H1 (cell line): ENCODE measurements at places on chromosomes 16 and 17. TPM values are rescaled to one million over a fixed set of nuclear protein-coding genes. Genes with fewer than 3 reads are reported as not detected.

The KRTAP4-3 gene
- not detected in 2 replicates for total RNA-seq

The CHD9 gene
- 27.5 and 32.4 TPM in 2 replicates for total RNA-seq

The MILR1 gene
- not detected in 2 replicates for total RNA-seq

The IKZF3 gene
- 0.52 and 0.56 TPM in 2 replicates for total RNA-seq

The OR4D1 gene
- total RNA-seq: 0.32 and 0.33 TPM in 2 replicates

The PRSS22 gene
- 2.7 and 4.4 TPM in 2 replicates for total RNA-seq

The ADCY9 gene
- total RNA-seq: 13.1 and 13.4 TPM in 2 replicates

The GAS7 gene
- 12.2 and 14.5 TPM in 2 replicates for total RNA-seq

The CRYBA1 gene
- not detected in 2 replicates for total RNA-seq

The NHLRC4 gene
- 0.75 and 0.76 TPM in 2 replicates for total RNA-seq

The CPPED1 gene
- 11.2 and 11.5 TPM in 2 replicates for total RNA-seq

The SLC38A8 gene
- not detected in 2 replicates for total RNA-seq

DNA sequence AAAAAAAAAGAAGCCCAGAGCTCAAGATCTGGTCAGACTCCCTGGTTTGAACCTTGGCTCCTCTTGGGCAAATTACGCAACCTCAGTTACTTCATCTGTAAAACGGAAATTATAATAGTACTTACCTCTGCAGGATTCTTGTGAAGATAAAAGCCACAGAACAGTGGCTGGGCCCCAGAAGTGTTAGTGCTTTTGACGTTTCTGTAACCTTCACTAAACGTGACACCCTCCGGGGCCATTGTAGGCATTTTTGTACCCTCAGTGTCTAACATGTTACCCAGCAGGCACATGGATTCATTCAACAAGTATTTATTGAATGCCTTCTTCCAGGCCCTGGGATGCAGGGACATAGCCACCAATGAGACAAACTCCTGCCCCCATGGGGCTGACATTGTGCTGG lies 58.0 kb downstream of the PITPNC1 start:
- H3K4me3 ChIP-seq: no peak overlapping the region
- no peaks in the 10 kb centered on the region for H3K27me3 ChIP-seq
- no peak for DNase-seq
- no peak overlapping the region for H3K27ac ChIP-seq

DNA sequence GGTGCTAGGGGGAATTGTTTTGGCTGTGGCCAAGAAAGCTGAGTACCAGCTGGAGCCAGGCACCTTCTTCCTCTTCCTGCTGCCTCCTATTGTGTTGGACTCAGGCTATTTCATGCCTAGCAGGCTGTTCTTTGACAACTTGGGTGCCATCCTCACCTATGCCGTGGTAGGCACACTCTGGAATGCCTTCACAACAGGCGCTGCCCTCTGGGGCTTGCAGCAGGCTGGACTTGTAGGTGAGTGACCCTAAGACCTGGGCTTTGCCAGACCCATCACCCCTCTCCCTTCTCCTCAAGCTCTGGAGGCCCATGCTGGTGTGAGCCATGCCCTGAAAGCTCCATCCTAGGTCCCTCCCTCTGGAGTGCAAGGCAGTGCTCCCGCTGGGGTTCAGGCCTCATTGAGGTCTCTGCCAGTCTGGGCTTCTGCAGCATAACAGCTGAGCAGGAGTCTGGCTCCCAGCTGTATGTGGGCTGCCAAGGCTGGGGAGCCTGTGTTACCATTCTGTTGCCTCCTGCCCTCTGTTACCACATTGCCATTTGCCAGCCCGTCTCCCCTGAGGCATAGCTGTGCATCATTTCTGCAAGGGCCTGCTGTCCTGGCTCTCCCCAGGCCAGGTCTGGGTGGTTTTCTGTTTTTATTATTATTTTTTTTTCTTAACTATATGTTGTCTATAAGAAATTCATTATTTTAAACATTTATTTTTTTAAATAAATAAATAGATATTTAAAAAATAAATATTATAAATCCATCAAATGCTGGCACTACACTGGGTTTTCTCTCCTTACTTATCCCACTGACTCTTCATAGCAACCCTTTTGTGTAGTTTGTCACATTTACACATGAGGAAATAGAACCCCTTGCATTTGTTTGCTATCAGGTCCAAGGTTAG lies 4.1 kb downstream of the SLC9A5 start:
- H3K4me3 ChIP-seq: no peak overlapping the region
- H3K27ac ChIP-seq: no peak overlapping the region
- H3K4me1 ChIP-seq: peaks cover 13% of the 10 kb centered on the region; the same call in 1 of the 2 replicates
- peaks cover 2% of the 10 kb centered on the region; the same call in 1 of the 2 replicates for H3K36me3 ChIP-seq
- DNase-seq: no peak

DNA sequence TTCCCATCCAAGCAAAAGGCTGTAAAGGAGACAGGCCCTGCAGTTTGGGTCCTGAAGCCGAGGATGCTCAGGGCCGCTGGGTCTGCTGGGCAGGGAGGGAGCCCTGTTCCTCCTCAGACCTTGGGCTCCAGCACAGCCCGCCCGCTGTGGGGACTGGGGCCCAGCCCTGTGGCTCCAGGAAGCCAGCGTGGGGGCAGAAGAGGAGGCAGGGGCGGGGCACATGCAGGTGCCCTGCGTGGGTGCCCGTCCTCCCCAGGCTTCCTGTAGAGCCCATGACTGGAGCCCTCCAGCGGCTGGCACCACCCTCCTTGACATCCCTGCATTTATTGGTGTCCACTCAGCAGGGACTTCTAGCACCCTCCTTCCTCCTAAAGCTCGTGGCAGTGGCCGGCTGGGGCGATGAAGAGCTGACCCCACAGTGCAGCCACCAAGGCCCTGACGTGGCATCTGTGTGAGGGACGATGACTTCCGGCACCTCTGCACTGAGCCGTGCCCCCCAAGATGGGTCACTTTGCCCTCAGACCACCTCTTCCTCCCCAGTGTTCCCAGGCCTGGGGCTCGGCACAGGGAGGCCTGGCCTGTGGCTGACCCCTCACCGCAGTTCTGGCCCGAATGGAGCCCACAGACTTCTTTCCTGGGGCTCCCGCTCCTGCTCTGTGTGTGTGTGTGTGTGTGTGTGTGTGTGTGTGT lies 9.9 kb downstream of the PRSS27 start:
- no peak overlapping the region for H3K4me3 ChIP-seq
- H3K27ac ChIP-seq: no peak overlapping the region
- peaks cover 7% of the 10 kb centered on the region; the same call in 1 of the 2 replicates for H3K36me3 ChIP-seq
- peaks cover 1% of the 10 kb centered on the region; the same call in 1 of the 2 replicates for H3K4me1 ChIP-seq
- no peak for DNase-seq

GRCh38 chr17:37322106-37322505 lies 53.7 kb upstream of the C17orf78 start:
- no peaks in the 10 kb centered on the region for H3K4me1 ChIP-seq
- DNase-seq: no peak
- H3K27ac ChIP-seq: no peak overlapping the region
- H3K27me3 ChIP-seq: no peaks in the 10 kb centered on the region
- peaks cover 12% of the 10 kb centered on the region; the same call in 1 of the 2 replicates for H3K36me3 ChIP-seq

DNA sequence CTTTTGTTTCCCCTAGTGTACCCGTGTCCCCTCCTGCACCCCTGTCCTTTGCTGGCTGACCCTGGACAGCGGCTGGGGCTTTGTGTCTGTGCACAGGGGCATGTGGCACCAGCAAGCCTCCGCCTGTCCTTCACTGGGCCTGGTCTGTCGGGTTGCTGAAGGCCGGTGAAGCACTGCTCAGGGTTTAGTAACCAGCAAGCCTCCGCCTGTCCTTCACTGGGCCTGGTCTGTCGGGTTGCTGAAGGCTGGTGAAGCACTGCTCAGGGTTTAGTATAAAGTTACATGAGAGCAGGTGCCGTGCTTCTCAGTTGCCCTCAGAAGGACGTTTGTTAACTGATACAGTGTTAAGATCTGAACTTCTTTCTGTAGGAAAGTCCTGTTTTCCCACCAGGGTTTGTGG lies 33.8 kb downstream of the DEF8 start:
- H3K36me3 ChIP-seq: peaks cover 43% of the 10 kb centered on the region
- no peaks in the 10 kb centered on the region; the same call in 1 of the 2 replicates for H3K27me3 ChIP-seq
- no peaks in the 10 kb centered on the region for H3K4me1 ChIP-seq
- H3K27ac ChIP-seq: no peak overlapping the region

- H3K36me3 ChIP-seq: no peaks in the 10 kb centered on the region
- peak overlapping the region; percentile 11 for H3K4me3 ChIP-seq
- H3K4me1 ChIP-seq: peaks cover 21% of the 10 kb centered on the region
- no peak overlapping the region for H3K27ac ChIP-seq
- DNase-seq: peak; percentile 67
These were observed 20.2 kb downstream of the CDK5RAP3 start for GRCh38 chr17:47990962-47991731.

GRCh38 chr16:66474750-66475199 lies 47.7 kb downstream of the BEAN1 start:
- no peaks in the 10 kb centered on the region for H3K36me3 ChIP-seq
- H3K4me3 ChIP-seq: no peak overlapping the region
- DNase-seq: peak; percentile 33
- peaks cover 7% of the 10 kb centered on the region; the same call in 1 of the 2 replicates for H3K4me1 ChIP-seq

- no peaks in the 10 kb centered on the region for H3K27me3 ChIP-seq
- no peak for DNase-seq
- no peak overlapping the region for H3K4me3 ChIP-seq
- H3K27ac ChIP-seq: no peak overlapping the region
- H3K4me1 ChIP-seq: no peaks in the 10 kb centered on the region
These were observed 17.5 kb downstream of the SLC47A1 start for GRCh38 chr17:19551165-19551564.

DNA sequence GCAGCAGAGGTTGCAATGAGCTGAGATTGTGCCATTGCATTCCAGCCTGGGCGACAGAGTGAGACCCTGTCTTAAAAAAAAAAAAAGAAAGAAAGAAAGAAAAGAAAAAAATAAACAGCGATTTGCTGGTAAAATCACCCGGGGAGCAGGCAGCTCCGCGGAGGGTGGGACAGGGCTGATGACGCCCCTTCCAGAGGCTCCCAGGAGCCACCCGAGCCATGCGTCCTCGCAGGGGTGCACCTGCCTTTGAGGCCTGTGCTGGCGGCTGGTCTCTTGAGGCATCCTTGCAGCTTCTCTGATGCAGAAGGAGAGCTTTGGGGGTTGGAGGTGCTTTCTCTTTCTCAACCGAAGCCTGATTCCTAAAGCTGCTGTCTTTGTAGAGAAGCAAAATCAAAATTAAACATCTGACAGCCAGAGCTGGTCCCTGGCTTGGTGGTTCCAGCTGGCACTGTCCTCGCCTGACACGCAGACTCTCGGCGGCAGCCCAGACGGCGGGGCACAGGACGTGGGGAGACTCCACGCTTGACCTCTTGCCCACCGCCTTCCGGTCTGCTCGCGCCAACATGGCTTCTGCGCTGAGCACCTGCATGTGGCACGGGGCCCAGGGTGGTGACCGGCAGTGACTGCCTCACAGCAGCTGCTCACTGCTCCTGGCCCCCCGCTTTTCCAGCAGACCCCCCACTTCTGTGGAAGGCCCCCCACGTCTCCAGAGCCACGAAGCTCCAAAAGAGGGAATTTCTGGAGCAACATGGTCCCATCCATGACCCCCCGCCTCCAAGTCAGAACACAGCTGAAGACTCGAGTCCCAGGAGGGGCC lies 6.6 kb downstream of the UTS2R start:
- H3K4me3 ChIP-seq: no peak overlapping the region
- no peak overlapping the region for H3K27ac ChIP-seq
- H3K4me1 ChIP-seq: no peaks in the 10 kb centered on the region
- DNase-seq: no peak

DNA sequence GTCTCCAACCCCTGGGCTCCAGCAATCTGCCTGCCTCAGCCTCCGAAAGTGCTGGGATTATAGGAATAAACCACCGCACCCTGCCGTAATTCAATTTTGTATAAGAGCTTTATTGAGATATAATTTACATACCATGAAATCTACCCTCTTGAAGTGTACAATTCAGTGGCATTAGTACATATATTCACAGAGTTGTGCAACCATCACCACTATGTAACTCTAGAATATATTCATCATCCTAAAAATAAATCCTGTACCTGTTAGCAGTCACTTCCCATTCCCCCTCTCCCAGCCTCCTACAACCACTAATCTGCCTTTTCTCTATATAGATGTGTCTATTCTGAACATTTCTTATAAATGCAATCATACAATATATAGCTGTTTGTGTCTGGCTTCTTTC lies 26.1 kb downstream of the TOM1L2 start:
- DNase-seq: no peak
- no peaks in the 10 kb centered on the region for H3K27me3 ChIP-seq
- H3K36me3 ChIP-seq: no peaks in the 10 kb centered on the region
- H3K27ac ChIP-seq: no peak overlapping the region
- no peak overlapping the region for H3K4me3 ChIP-seq

GRCh38 chr16:53078765-53079485 lies 24.1 kb downstream of the CHD9 start:
- peaks cover 15% of the 10 kb centered on the region; the same call in 1 of the 2 replicates for H3K4me1 ChIP-seq
- no peak overlapping the region for H3K4me3 ChIP-seq
- peaks cover 5% of the 10 kb centered on the region; the same call in 1 of the 2 replicates for H3K36me3 ChIP-seq
- no peaks in the 10 kb centered on the region for H3K27me3 ChIP-seq
- H3K27ac ChIP-seq: no peak overlapping the region
- DNase-seq: no peak

GRCh38 chr17:41416479-41416878 lies 7.9 kb downstream of the KRT37 start:
- no peak for DNase-seq
- no peaks in the 10 kb centered on the region; the same call in 1 of the 2 replicates for H3K4me1 ChIP-seq
- no peaks in the 10 kb centered on the region; the same call in 1 of the 2 replicates for H3K27me3 ChIP-seq
- no peaks in the 10 kb centered on the region for H3K36me3 ChIP-seq
- no peak overlapping the region for H3K4me3 ChIP-seq

DNA sequence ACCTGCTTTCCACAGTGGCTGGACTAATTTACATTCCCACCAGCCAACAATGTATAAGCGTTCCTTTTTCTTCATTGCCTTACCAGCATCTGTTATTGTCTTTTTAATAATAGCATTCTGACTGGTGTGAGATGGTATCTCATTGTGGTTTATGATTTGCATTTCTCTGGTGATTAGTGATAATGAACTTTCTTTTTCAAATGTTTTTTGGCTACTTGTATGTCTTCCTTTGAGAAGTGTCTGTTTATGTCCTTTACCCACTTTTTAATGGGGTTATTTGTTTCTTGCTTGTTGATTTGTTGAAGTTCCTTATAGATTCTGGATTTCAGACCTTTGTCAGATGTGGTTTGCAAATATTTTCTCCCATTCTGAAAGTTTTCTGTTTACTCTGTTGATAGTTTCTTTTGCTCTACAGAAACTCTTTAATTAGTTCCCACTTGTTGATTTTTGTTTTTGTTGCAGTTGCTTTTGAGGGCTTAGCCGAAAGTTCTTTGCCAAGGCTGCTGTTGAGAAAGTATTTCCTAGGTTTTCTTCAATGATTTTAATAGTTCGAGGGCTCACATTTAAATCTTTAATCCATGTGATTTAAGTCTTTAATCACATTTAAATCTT lies 26.8 kb downstream of the ITGAM start:
- H3K27ac ChIP-seq: no peak overlapping the region
- no peak for DNase-seq
- no peaks in the 10 kb centered on the region for H3K27me3 ChIP-seq

DNA sequence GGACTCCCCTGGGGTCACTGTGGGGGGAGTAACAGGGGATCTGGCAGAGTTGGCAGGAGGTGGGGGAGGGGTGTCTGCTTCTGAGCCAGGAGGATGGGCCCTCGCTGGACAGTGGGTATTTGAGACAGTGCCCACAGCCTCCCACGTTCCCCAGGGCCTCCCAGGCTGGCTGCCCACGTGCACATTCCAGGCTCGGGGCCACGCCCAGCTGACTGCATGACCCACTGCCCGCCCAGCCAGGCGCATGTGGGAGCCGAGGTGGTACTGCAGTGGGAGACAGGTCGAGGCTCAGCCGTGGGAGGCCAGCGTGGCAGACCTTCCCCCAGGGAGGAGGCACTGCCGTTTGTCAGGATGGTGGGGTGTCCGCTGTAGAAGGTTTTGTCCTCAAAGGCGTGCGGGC lies 38.8 kb downstream of the BAHCC1 start:
- no peak overlapping the region for H3K4me3 ChIP-seq
- H3K27ac ChIP-seq: no peak overlapping the region
- no peaks in the 10 kb centered on the region for H3K27me3 ChIP-seq
- no peaks in the 10 kb centered on the region for H3K4me1 ChIP-seq
- no peaks in the 10 kb centered on the region for H3K36me3 ChIP-seq
